ENCODE measurements at places on chromosomes 5 and 9.

GRCh38 chr9:30815585-30815984, 1568.9 kb upstream of the ACO1 start:
- DNase-seq = no peak

DNA sequence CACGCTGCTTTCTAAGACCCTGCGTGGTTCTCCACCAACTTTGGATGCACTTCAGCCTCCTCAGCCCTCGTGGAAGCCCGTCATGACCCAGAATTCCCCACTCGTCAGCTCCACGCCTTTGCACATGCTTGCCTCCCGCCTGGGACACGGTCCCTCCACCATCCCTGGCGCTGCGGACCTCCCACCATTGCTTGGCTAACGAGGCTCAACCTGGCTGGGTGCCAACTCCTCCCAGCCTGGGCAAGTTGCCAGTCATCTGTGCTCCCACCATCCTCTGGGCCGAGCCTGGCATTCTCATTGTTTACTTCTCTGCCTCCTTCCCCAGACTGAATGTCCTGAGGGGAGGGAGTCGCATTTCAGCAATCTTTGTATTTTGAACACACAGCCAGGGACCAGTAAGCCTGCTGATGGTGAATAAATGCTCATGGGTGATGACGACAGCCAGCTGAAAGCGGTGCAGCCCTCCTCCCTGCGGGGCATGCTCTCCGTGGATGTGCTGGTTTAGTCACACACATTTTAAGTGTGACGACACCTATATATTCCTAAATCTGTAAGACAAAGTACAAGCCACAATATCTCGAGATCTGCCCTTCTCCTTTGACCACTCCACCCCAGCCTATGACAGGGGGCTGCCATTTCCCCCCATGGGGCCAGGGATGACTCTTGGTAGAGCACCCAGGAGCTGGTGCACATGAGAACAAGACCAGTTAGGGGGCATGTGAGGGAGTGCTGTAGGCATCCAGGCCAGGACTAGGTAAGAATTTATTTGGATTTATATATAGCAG, 37.6 kb downstream of the ANKRD33B start:
- DNase-seq = peak; percentile 97

- DNase-seq = no peak
These were observed 24.5 kb downstream of the CDC42SE2 start for GRCh38 chr5:131288328-131288727.

DNA sequence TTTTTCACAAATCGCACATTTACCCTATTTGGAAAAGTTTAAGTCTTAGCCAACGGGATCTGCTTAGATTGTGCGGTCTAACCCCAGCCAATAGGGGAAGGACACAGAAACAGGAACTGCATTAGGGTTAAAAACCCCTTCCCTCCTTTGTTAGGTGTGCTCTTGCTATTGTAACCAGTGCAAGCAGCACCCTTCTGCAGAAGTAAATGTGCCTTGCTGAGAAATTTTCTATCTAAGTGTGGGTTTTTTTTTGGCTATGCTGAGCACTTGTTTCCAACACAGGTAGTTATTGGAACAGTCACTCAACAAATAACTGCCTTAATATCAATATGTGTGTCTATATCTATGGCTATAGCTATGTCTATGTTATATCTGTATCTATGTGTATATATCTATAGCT, 190.0 kb downstream of the TRIM32 start:
- DNase-seq = no peak

GRCh38 chr5:166551384-166551783, 1740.1 kb upstream of the WWC1 start:
- DNase-seq = no peak

- no peak for DNase-seq
These were observed 113.4 kb downstream of the ST8SIA4 start for GRCh38 chr5:100789694-100790093.

DNA sequence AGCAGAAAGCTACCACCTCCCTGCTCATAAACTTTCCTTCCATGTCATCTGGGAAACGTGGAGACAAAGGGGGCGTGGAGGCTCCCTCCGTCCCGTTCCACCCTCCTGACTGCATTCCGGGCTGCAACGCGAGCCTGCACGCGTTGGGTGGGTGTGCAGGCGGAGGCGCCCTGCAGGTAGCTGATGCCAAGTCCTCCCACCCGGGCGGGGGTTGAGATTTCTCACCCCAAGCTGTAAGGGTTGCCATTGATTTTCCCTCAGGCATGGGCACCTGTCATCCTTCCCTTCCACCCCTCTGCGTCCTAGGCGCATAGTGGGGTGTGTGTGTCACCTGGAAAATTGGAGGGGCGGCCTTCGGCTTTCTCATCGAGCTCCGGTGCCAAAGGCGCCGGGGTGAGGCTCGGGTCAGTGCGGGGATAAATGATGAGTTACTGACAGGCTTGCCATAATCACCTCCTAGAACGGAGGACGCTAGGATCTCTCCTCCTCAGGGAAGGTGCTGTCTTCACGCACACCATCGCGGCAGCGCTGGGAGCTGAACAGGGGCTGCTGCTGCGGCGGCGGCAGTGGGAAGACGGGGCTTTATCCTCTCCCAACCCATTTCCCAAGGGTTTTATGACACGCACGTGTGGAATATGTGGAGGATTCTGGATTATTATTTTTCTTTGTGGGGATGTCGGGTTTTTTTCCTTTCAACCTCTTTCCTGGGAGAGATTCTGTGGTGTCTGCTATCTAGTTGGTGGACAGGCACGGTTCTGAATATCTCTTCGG, 973 bp downstream of the PLPPR1 start:
- no peak for DNase-seq

- DNase-seq = no peak
These were observed 222.8 kb downstream of the HSPA4 start for GRCh38 chr5:133274597-133274935.
